ENCODE measurements at places on chromosomes 3 and 15.
A peak's percentile ranks its signal among the peaks of the same experiment; 100 is the strongest.

- DNase-seq, result no peak
Observed at GRCh38 chr15:77784361-77785292, 151.9 kb upstream of the LINGO1 start.

DNA sequence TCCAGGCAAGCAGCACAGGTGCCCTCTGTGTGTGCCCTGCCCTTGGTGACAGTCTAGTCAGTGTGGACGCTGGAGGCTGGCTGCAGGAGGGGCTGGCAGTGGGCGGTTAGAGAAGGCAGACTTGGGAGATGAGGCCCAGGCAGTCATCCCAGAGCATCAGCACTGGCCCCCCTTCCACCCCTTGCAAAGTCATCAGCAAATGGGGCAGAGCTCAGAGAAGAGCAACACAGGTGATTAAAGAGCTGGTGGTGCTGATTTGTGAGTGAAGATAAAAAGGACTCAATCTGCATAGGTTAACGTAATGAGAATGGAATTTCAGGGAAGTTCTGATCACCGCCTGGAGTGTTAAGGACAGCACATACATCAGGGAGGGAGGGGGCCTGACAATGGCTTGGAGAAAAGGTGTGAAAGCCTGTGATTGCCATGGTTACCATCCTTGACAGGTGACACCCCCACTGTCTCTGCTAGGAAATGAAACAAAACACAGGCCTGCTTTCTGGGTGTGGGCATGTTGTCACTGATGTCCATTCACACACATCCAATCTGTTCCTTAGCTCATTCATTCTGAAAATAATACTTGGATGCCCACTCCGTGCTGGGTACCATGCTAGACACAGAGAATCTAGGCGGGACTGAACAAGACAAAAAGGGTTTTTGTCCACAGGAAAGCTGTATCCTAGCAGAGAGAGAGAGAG, 269.6 kb upstream of the ST8SIA2 start:
- DNase-seq, result no peak

DNA sequence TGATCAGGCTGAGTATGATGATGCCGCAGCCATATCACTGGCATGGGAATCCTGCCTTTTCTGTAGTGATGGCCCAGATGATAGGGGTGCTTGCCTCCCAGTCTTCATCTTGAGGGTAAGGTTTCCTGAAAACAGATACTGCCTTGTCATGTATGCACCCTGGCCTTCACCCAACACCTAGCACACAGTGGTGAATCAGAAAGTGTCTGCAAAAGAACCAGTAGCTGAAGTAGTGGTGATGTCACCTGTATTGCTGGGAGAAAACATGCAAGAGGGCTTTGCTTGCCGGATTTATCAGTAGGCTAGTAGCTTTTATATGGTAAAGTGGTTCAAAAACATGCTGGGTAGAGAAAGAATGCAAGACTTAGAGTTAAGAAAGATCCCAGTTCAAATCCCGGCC, 419.8 kb upstream of the WNT5A start:
- DNase-seq, result no peak

DNA sequence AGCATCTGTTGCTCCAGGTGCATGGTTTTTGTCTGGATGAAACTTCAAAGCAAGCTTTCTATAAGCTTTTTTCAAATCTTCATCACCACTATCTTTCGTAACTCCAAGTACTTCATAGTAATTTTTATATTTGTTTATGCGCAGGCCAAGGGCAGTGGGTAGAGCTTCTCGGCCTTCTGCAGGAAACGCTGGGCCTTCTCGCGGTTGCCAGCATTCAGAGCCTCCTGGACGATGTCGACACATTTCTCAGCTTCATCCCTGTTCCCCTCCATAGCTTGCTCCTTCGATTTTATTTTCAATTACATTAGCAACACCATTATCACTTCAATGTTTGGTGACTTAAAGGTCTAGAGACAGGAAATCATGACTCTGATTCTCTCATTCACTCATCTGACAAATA, 20.2 kb downstream of the DENND4A start:
- DNase-seq, result no peak

- DNase-seq, result no peak
Observed at GRCh38 chr3:149585401-149585726, 72.5 kb downstream of the WWTR1 start.

DNA sequence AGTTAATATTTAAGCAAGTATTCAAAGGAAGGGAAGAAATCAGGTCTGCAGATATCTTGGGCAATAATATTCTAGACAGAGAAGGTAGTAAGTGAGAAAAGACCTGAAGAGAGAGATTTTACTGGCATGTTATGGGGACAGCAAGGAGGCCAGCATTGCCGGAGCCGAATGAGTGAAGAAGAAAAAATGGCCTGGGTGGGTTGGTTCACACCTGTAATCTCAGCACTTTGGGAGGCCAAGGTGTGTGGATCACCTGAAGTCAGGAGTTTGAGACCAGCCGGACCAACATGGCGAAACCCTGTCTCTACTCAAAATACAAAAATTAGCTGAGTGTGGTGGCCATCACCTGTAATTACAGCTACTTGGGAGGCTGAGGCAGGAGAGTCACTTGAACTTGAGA, 164.7 kb downstream of the VGLL3 start:
- no peak for DNase-seq

DNA sequence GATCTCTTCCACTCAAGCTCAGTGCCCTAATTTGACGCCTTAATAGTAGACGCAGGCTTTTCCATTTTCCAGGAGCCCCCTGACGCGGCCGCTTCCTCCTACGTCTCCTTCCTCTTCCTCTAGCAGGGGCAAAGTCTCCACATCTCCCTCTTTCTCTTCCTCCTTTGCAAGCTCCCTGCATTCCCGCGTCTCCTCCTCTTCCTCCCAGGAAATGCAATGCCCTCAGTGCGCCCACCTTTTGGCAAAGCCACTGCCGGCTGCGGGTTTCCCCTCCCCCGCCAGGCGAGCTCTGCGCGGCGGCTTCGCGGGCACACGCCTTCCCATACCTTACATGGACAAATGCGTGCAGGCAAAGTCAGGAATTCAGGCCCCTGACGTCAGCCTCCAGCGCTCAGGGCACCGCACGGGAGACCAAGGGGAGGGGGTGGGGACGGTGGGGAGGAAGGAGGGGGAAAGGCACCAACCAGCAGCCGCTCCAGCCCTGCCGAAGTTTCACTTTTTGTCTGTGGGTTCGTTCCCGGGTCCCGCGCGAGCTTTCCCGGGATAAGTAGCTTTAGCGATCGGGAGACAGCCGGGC, 432 bp upstream of the LPP start:
- DNase-seq, result peak; percentile 95

DNA sequence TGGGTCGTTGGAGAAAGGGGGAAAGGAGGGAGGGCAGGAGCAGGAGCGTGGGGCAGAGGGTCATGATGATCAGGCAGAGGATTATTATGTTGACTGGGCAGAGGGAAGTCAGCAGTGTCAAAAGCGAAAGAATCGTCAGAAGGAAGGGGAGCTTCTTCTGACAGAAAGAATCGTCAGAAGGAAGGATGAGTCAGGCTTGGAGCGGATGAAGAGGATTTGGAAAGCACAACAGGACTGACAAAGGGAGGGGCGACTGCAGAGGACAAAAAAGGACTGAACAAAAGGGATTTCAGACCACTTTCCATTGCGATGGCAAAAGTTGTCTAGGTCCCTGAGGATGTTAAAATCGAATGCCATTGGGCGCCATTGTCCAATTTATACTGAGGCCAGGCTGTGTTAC, 1053.5 kb downstream of the SI start:
- DNase-seq, result no peak

- no peak for DNase-seq
Observed at GRCh38 chr3:112034436-112034835, at the start of gene TMPRSS7. Gene TMPRSS7 (plus strand): TSS chr3:112034736. CDS start chr3:112034846, 110 bp downstream.

DNA sequence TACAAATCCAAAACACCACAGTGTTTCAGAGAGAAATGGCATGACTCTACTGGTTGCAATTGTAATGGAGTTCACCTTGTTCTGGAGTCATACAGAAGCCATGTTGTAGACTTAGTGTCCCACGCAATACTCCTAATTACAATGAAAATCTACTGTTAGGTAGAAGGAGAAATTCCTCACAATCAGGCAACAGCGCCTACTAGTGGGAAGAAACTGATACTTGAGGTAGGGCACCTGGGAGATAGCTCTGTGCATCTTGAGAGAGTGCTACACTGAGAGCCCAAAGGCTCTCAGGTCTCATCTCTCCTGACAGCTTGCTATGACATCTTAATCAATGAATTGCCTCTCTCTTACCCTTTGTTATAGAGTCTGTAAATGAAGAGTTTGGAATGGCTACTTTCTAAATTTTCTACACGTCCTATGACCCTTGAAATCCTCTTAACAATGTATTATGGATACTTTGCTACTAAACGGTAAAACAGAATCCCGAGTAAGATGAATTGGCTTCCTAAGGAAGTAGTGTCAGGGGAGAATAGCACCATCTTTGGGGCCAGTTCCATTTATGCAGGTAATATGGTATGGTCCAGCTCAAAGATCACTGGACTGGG, 422.7 kb upstream of the TPRG1 start:
- DNase-seq, result no peak

- DNase-seq, result no peak
Observed at GRCh38 chr3:37902674-37903073, 41.0 kb downstream of the CTDSPL start.

GRCh38 chr3:156174229-156174847, 54.0 kb downstream of the KCNAB1 start:
- no peak for DNase-seq

- DNase-seq, result no peak
Observed at GRCh38 chr3:126451511-126451910, 24.2 kb downstream of the ZXDC start.

DNA sequence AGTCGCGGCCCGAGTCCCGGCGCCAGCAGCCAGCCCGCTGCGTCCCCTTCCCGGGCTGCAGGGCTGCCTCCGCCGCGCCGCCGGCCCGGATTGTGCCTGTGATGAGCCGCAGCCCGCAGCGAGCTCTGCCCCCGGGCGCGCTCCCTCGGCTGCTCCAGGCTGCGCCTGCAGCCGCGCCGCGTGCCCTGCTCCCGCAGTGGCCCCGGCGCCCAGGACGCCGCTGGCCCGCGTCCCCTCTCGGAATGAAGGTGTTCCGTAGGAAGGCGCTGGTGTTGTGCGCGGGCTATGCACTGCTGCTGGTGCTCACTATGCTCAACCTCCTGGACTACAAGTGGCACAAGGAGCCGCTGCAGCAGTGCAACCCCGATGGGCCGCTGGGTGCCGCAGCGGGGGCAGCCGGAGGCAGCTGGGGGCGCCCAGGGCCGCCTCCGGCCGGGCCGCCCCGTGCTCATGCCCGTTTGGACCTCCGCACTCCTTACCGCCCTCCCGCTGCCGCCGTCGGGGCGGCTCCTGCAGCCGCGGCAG, 1.2 kb downstream of the CHST2 start:
- DNase-seq, result no peak

Measured in ascending aorta (tissue), 2 donors.